NCI-H82 (cell line): ENCODE measurements at places on chromosomes 1 and 21.

DNA sequence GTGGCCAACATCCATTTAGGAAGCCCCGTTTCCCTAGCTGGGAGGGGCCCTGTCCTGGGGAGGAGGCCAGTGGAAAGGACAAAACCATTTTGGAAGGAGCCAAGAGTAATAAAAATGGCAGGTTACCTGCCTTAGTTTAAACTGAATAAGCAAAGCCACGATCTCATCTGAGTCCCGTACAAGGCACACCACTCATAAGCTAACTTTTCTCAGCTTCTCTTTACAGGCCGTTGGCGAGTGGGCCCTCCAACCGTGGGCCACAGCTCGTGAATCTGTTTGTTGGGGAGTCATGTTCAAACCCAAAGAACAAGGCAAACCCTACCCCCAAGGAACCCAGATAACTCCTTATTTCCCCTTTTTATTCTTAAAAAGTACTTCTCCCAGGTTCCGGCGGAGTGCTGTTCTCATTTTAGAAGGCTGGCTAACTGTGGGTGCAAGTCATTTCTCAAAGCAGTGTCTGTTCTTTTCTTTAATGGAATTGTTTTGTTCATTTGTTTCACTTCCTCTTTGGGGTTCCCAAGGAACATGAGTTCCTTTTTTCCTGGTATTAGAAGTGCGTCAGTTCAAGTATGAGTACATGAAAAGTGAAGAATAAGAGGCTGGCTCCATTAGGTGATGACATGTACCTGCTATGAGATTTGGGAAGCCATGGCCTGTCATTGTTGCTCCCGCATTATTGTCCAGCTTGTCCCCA lies 89.0 kb downstream of the PSMG1 start:
- DNase-seq, result no peak

- no peak for DNase-seq
Observed at GRCh38 chr1:160465123-160465522, 57.9 kb downstream of the SLAMF6 start.

- DNase-seq, result no peak
Observed at GRCh38 chr1:16292739-16293138, 55.8 kb upstream of the CPLANE2 start.

- DNase-seq, result no peak
Observed at GRCh38 chr1:43432171-43432860, 21.4 kb downstream of the HYI start.

DNA sequence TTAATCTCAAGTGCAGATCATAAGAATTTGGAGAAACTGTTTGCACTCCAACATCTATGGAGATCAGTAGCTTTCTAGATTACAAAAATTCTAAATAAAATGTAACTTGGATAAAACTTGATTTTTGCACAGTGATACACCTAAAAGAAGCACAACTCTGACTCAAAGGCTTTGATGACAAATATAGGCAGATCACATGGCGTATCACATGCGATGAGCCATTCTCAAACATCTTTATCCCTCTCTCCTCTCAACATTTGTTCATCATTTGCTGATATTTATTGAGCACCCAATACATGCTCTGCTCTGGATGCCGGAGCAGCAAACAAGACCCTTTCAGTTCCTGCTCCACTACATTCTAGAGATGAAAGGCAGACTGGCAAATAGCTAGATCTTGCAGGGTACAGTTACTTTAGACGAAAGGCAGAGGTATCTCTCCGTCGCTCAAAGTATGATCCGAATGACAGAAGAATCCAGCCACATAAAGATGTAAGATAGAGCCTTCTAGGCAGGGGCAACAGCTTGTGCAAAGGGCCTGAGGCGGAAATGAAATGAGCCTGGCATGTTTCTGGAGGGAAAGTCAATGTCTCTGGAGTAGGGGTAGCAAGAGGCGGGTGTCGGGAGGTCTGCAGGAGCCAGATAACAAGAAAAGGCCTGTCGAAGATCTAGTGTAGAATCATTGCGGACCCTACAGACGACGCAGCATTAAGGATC lies 145.8 kb upstream of the ERRFI1 start:
- DNase-seq, result no peak
